ENCODE measurements at places on chromosomes 16 and 17.
A peak's percentile ranks its signal among the peaks of the same experiment; 100 is the strongest.

DNA sequence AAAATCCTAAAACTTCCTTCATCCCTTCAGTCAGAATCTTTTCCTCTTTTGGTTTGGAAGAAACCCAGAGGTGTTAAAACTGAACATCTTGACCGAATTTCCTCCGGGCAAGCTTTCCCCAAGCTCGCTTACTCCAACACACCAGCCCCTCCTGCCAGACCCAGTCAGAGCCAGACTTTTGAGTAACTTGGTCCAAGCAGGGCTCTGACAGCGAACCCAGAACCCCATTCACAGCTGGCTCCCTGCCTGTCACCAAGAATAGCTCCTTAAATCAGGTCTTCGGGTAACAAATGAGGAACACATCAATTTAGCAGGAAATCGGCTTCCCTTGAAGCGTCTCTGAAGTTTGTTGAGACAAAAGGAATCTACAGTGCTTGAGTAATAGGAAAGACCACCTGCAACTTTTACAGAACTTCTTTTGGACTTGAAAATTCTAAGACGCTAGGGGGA lies 27.3 kb downstream of the GAS7 start:
- peak; percentile 25 for DNase-seq

GRCh38 chr17:79446399-79447009 lies 164.3 kb downstream of the RBFOX3 start:
- no peak for DNase-seq

GRCh38 chr17:37742762-37743611 lies 1.9 kb downstream of the HNF1B start:
- no peak for DNase-seq

GRCh38 chr17:39676198-39676819 lies 8.1 kb downstream of the PNMT start:
- DNase-seq, result peak; percentile 78

GRCh38 chr17:38861399-38861843 lies 7.9 kb upstream of the RPL23 start:
- DNase-seq, result no peak

DNA sequence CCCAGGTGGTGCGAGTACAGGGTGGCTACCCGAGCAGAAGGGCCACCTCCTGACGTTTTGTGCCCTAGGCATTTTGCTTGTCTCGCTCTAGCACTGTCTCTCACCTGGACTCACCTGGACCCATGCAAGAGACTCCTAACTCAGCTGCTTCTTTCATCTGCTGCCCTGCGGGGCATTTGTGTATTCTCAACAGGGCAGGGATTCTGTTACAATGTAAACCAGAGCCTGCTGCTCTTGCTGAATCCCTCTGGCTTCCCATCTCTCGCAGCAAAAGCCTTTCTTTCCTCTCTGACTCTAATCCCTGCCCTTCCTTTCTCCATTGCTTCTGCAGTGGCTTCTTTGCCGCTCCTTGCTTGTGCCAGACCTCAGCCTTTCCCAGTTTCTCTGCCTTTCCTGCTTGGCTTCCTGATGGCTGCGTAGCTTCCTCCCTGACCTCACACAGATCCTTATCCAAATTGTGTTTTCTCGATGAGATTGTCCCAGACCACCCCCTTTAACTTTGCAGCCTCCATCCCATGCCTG lies 10.2 kb downstream of the ARSG start:
- no peak for DNase-seq

All from heart right ventricle (tissue), 16 donors.